ENCODE measurements at places on chromosomes 11 and 22. TPM values are rescaled to one million over a fixed set of nuclear protein-coding genes. Genes with fewer than 3 reads are reported as not detected.

Gene SLC22A25
- not detected for total RNA-seq

Gene C1QTNF4
- 4.4 TPM for total RNA-seq

Gene LGALS12
- total RNA-seq = not detected

Gene FJX1
- total RNA-seq = not detected

Gene PARVG
- 18.4 TPM for total RNA-seq

Gene FOLH1
- not detected for total RNA-seq

Gene IL17REL
- total RNA-seq = 2.3 TPM

Gene TXN2
- 90.9 TPM for total RNA-seq

Gene ISX
- 146 TPM for total RNA-seq

Gene ARCN1
- 116 TPM for total RNA-seq

Gene IRF7
- 80.9 TPM for total RNA-seq

Gene HMOX1
- total RNA-seq = 45.9 TPM

Gene KCNK7
- total RNA-seq = not detected

Gene TUB
- 0.18 TPM for total RNA-seq

Gene SPATA19
- not detected for total RNA-seq

Gene FGF4
- not detected for total RNA-seq

Gene ACTN3
- total RNA-seq = not detected

Gene TRIM6
- total RNA-seq = 0.53 TPM

Gene TMPRSS4
- 85.3 TPM for total RNA-seq

Gene MPEG1
- total RNA-seq = 3.5 TPM

Gene SLC5A1
- 1,055 TPM for total RNA-seq

Gene RTL10
- total RNA-seq = 2.5 TPM

Gene OR6A2
- 0.70 TPM for total RNA-seq

Gene MOGAT2
- 430 TPM for total RNA-seq

Gene MMP1
- 1.7 TPM for total RNA-seq

Gene RFPL3
- not detected for total RNA-seq

Gene SMIM35
- total RNA-seq = not detected

Gene SUSD2
- 367 TPM for total RNA-seq

Gene KCNE3
- total RNA-seq = 86.0 TPM

Gene HBB
- 2.8 TPM for total RNA-seq

Gene TREH
- total RNA-seq = 30.5 TPM

Gene LAYN
- total RNA-seq = 4.3 TPM

Gene SCN2B
- 0.13 TPM for total RNA-seq

Gene UPK3A
- not detected for total RNA-seq

Gene GGTLC3
- not detected for total RNA-seq

Gene PATE2
- not detected for total RNA-seq

Gene MAPK8IP1
- total RNA-seq = 3.4 TPM

Gene MYOD1
- not detected for total RNA-seq

Gene ZNF280A
- not detected for total RNA-seq

Gene MAPK11
- total RNA-seq = 14.0 TPM

All from Peyer's patch (tissue), 4 donors.